ENCODE measurements at places on chromosomes 5 and 9.
A peak's percentile ranks its signal among the peaks of the same experiment; 100 is the strongest.

DNA sequence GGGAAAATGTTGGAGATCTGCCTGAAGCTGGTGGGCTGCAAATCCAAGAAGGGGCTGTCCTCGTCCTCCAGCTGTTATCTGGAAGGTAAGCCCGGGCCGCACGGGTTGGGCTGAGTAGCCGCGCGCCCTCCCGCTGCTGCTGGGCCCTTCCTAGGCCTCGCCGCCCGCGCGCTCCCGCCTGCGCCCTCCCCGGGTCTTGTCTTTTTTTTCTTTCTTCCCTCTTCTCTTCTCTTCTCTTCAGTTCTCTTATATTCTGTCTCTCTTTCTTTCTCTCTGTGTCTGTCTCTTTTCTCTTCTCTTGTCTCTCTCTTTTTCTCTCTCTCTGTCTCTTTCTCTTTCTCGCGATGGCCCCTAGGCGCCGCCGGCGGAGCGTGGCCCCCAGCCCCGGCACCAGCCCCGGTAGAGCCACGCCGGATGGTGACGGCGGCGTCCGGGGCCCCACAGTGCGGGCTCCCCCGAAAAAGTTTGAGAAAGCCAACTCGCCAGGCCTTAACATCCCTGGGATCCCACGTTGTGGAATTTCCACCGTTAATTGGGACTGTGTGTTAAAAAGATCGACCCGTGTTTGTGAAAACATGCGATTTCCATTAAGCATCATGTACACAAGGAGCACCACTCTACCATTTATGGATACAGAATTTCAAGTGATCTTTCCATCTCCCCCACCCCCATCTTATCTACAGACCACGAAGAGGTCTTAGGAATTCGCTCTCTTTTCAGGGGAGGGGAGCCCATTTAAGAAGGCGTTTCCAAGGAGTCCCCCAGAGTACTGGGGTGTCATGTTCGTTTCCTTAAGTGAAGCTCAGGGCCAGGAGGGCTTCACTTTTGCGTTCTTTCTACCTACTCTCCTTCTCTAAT lies 616 bp downstream of the ABL1 start:
- DNase-seq, result peak; percentile 48

- no peak for DNase-seq
Observed at GRCh38 chr5:42597318-42597937, 159.2 kb upstream of the CCDC152 start.

- DNase-seq, result no peak
Observed at GRCh38 chr5:36300191-36300926, 1.3 kb downstream of the RANBP3L start.

GRCh38 chr5:61637566-61637965 lies 305.5 kb downstream of the ZSWIM6 start:
- DNase-seq, result no peak

- no peak for DNase-seq
Observed at GRCh38 chr9:76943054-76943453, 37.1 kb upstream of the PRUNE2 start.

GRCh38 chr9:12633016-12633765 lies 60.0 kb upstream of the TYRP1 start:
- DNase-seq, result no peak

GRCh38 chr5:176941951-176942350 lies 42.8 kb upstream of the HK3 start:
- no peak for DNase-seq

Data from germinal center (tissue), 1 donor.